ENCODE measurements at places on chromosomes 6 and 20.

DNA sequence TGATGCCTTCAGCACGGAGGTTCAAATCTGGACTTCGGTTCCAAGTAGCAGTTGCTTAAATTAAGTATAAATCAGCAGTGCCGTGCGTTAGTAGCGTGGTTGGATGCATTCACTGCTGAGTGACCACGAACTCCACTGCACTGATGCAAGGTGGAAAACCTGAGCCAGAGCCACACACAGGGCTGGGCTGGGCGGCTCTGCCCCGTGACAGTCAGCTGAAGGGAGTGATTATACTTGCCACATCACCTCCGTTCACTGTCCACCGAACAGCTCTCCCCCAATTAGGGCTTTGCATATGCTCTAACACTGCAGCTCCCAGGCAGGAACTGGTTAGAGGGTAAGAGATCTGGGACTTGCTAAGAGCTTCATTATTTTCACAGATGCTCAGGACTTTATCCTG is 22.2 kb downstream of the PPP1R3G start:
- no peak for DNase-seq

GRCh38 chr20:20820785-20821483 is 108.5 kb upstream of the RALGAPA2 start:
- DNase-seq: no peak

DNA sequence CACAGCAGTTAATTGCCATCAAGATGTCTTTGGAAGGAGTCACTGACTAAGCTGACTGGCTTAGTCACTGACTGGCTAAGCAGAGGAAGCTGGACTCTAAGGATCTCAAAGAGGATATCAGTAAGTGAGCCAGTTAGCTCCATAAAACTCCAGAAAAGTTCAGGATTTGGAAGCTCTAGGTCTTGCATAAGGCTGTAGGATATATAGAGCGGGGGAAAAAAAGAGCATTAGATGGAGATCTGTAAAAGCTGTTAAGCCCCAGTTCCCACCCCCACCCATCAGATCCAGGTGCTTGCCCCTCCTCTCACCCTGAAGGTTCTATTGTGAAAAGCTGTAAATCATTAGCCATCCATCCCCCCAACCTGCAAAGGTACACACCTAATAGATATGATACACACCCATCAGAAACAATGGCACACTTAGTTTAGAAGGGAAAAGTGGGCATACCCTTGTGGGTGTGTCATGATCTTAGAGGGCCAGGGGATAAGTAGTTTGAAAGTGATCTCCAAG is 32.2 kb downstream of the CARMIL1 start:
- no peak for DNase-seq

DNA sequence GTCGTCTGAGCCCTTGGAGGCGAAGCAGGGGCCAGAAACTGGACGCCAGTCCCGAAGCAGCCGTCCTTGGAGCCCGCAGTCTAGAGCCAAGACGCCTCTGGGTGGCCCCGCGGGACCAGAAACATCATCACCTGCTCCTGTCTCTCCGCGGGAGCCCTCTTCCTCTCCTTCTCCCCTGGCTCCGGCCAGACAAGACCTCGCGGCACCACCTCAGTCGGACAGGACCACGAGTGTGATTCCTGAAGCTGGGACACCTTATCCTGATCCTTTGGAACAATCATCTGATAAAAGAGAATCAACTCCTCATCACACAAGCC is 416 bp downstream of the RSPH4A start:
- no peak for DNase-seq

DNA sequence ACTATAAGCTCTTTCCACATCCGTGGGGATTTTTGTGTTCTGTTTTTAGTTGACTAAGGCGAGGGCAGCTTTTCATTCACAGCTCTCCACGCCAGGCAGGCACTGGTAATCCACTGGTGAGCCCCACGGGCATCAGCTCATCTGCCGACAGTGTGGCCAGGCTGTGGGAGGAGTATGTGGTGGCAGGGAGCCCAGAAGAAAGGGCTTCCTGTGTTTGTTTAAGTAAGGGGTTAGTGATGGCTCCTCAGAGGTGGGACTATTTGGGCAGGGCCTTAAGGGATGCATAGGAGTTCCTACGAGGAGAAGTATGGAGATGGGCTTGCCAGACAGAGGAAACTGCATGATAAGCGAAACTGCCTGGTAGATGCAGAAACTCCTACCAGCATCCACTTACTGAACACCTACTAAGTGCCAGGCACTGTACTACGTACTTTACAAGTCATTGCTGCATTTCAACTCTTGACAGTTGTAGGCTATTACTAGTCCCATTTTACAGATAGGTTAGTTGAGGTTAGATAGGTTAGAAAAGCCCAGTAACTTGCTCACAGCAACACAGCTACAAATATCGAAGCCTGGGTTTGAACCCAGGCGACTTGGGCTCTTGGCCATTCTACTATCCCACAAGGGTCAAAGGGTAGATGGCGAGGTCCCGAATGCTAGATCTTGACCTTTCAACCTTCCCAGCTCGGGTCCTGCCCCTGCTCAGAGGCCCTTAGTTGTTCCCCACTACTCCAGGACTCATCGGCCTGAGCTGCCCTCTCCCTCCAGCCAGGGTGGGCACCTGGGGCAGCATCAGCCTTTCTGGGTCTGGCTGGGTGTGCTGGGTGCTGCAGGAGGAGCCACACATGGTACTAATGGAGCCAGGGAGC is 55.1 kb downstream of the CEBPB start:
- DNase-seq: no peak

GRCh38 chr6:33983721-33984465 is 162.0 kb downstream of the GRM4 start:
- no peak for DNase-seq

Data from CD4-positive, alpha-beta T cell (primary cell).